ENCODE measurements at places on chromosomes 2 and 18. TPM values are rescaled to one million over a fixed set of nuclear protein-coding genes. Genes with fewer than 3 reads are reported as not detected.

Gene FARSB
- 26.0 TPM for polyA plus RNA-seq

Gene IL1RL1
- polyA plus RNA-seq, result not detected

Gene COBLL1
- not detected for polyA plus RNA-seq

Gene TXNDC2
- polyA plus RNA-seq, result not detected

Gene NEURL3
- polyA plus RNA-seq, result not detected

Gene MARS2
- polyA plus RNA-seq, result 16.1 TPM

Gene GREB1
- not detected for polyA plus RNA-seq

Gene XDH
- not detected for polyA plus RNA-seq

- DNase-seq, result no peak
- no peaks in the 10 kb centered on the region for H3K36me3 ChIP-seq
- no peak overlapping the region for H3K4me3 ChIP-seq
Measured at GRCh38 chr2:173239644-173240043, 115.0 kb upstream of the CDCA7 start.

DNA sequence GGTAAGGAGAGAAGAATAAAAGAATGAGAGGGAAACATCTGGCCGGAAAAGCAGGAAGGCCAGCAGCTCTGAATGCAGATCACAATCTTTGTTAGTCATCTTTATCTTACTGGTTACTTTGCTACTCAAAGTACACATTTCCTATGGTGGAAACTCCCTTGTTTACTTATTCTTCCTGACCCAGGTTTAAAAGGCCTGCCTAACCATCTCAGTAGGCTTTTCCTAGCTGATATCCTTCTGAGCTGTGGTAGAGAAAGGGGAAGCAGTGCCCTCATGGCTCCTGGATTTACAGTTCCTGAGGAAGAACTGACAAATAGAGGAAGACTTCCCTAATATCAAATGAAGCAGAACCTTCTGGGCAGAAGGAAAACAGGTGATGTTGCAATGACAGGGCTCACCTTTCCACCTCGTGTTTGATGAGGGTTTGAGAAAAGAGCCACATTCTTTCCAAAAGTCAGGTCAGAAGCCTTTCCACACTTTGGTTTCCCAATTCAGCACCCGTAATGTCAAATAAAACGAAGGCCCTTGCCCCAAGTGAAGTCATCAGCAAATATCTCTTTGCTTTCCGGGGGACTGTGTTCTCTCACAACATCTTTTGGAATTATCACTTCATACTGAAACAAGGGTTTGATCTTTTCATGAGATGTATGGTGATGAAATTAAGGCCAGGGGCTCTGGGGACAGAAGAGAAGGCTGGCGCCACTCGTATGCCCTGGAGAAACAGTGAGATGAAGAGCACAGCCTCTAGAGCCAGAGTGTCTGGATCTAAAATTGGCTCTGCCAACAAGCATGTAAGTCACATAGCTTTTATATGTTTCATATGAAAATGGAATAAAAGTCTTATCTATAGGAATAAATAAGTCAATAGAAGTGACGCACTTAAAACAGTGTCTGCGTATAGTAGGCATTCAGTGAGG lies 26.7 kb upstream of the APOB start:
- H3K36me3 ChIP-seq, result no peaks in the 10 kb centered on the region
- no peak overlapping the region for H3K27ac ChIP-seq
- DNase-seq, result no peak

GRCh38 chr18:77316008-77316407 lies 66.4 kb downstream of the GALR1 start:
- peaks cover 9% of the 10 kb centered on the region for H3K27me3 ChIP-seq
- H3K4me3 ChIP-seq, result no peak overlapping the region
- no peak for DNase-seq
- H3K4me1 ChIP-seq, result no peaks in the 10 kb centered on the region

DNA sequence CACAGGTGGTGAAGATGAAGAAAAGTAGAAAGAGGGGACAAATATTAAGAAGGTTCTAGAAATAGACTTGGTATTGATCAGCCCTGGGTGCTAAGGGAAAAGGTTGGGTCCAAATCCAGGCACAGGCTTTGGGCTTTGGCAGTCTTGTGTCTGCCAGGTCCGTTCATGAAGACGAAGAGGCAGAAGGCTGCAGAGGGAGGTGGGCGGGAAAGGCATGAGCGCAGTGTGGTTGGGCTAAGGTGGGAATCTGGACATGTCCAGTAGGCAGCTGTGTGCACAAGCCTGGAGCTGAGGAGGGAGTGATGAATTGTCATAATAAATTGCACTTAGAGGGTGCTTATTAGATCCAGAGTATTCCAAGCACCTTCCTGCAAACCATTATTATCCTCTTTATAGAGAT lies 105.7 kb upstream of the TEX51 start:
- no peaks in the 10 kb centered on the region for H3K4me1 ChIP-seq
- H3K27ac ChIP-seq, result no peak overlapping the region
- DNase-seq, result no peak
- H3K36me3 ChIP-seq, result no peaks in the 10 kb centered on the region
- H3K27me3 ChIP-seq, result no peaks in the 10 kb centered on the region

GRCh38 chr2:207073801-207074678 lies 91.7 kb downstream of the KLF7 start:
- H3K27me3 ChIP-seq, result peaks cover 5% of the 10 kb centered on the region
- no peak overlapping the region for H3K27ac ChIP-seq
- H3K4me3 ChIP-seq, result peak overlapping the region; percentile 32
- DNase-seq, result no peak
- H3K36me3 ChIP-seq, result no peaks in the 10 kb centered on the region
- H3K4me1 ChIP-seq, result peaks cover 13% of the 10 kb centered on the region

DNA sequence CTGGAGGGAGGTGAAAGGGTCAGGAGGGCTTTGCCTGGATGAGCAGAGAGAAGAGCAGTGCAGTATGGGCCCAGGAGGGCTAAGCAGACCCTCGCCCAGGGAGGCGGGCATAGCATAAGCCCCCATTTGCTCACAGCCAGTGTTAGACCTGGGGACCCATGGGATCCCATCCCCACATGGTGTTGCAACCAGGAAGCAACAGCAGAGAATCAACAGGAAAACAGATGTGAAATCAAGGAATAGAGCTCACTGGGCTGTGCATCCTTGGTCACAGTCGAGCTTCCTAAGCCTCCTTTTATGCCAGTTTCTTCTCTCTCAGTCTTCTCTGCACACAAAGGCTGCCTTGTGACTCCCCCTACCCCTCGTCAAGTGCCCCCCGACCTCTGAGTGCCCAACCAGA lies 19.9 kb downstream of the ASB18 start:
- H3K27ac ChIP-seq, result no peak overlapping the region
- H3K4me3 ChIP-seq, result no peak overlapping the region
- DNase-seq, result no peak
- H3K27me3 ChIP-seq, result no peaks in the 10 kb centered on the region

- peaks cover 37% of the 10 kb centered on the region for H3K36me3 ChIP-seq
- H3K4me1 ChIP-seq, result peaks cover 14% of the 10 kb centered on the region
- no peak overlapping the region for H3K4me3 ChIP-seq
Measured at GRCh38 chr2:43553341-43553855, 42.4 kb downstream of the THADA start.

GRCh38 chr2:216074794-216075193 lies 6.8 kb downstream of the PECR start:
- H3K36me3 ChIP-seq, result peaks cover 28% of the 10 kb centered on the region
- peak overlapping the region; percentile 30 for H3K4me3 ChIP-seq
- no peaks in the 10 kb centered on the region for H3K27me3 ChIP-seq
- DNase-seq, result no peak
- H3K27ac ChIP-seq, result no peak overlapping the region
- H3K4me1 ChIP-seq, result peaks cover 24% of the 10 kb centered on the region

GRCh38 chr18:48918660-48919456 lies 31.9 kb downstream of the SMAD7 start:
- H3K4me3 ChIP-seq, result no peak overlapping the region
- H3K27me3 ChIP-seq, result no peaks in the 10 kb centered on the region
- H3K36me3 ChIP-seq, result peaks cover 16% of the 10 kb centered on the region
- DNase-seq, result no peak

GRCh38 chr2:140596447-140596846 lies 1534.4 kb downstream of the LRP1B start:
- no peaks in the 10 kb centered on the region for H3K27me3 ChIP-seq
- H3K36me3 ChIP-seq, result no peaks in the 10 kb centered on the region
- H3K4me3 ChIP-seq, result no peak overlapping the region
- no peak overlapping the region for H3K27ac ChIP-seq
- no peak for DNase-seq

DNA sequence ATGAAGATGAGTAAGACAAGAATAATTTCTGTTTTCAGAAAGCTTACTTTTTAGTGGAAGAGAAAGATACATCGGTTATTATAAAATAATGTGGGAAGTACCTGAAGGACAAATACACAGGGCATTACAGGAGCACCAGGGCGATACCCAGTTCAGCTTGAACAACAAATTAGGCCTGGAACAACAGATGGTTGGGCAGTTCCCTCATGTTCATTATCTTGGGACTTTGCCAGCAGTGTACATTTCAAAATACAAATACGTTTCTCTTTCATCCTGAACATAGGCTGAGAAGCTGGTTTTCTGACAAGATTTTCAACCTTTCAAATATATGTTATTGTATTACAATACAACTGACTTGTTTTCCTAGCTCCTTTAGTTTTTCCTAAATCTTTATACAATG lies 79.6 kb downstream of the TGIF1 start:
- no peak overlapping the region for H3K4me3 ChIP-seq
- DNase-seq, result no peak
- no peak overlapping the region for H3K27ac ChIP-seq
